Hippocampal formation (tissue), 2 donors: ENCODE measurements at places on chromosomes 2 and 18.
A peak's percentile ranks its signal among the peaks of the same experiment; 100 is the strongest.

DNA sequence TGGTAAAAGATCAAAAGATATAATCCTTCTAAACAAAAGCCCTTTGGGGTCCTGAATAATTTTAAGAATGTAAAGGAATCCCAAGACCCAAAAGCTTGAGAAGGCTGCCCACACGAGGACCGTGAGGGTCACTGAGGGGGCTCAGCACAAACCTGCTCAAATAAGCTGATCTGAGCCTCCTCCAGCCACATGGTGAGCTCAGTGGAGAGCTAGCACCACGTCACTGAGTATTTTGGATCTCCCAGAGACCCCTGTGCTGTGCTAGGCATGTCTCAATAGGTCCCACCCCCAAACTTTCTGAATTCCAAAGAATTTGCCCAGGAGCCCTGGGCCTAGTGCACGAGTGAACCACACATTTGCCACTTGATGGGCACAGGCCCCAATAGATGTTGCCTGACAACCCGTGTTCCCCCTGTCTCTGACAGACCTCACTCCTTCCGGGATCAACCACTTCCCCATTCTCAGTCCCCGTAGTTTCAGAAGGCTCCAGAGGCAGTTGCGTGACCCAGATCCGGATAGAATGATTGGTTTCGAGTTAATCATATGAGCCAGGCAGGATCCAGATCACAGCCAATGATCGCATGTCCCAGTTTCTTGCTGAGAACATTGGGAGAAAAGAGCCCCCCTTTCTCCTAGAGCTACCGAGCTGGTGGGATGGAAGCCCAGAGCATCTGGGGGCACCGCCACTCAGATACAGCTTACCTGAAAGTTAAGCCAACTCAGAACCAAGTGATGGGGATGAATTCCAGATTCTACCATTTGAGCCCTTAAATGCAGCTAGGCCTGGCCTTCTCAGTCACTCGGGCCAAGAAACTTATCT, 203.8 kb downstream of the TNS1 start:
- DNase-seq: no peak

DNA sequence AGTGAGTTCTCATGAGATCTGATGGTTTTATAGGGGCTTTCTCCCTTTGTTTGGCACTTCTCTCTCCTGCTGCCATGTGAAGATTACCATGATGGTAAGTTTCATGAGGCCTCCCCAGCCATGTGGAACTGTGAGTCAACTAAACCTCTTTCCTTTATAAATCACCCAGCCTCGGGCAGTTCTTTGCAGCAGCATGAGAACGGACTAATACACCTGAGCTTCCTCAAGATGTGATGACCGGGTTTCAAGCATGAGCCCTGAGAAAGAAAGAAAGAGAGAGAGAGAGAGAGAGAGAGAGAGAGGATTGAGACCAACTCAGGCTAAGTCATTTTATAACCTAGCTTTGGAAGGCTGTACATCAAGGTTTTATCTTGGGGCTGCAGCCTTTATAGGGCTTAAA, 167.7 kb upstream of the SERPINE2 start:
- DNase-seq: no peak

GRCh38 chr2:34012715-34013302, 413.7 kb upstream of the FAM98A start:
- DNase-seq: peak; percentile 74

DNA sequence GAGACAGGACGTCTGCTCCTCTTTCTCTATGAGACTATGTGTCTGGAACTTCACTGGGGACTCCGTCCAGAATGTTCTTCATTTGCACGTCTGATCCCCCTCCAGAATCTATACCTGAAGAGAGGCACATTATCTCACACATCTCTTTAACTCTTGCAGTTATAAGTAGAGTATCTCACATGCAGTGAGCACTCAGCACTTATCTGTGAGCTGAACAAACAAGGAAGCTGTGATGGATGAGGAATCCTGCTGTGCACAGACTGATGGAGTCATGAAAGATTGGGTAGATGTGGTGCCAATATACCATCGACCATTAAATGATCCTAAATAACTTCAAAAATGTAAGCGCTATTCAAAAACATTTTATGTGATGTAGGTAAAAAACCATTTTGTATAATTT, 888.3 kb upstream of the CELF4 start:
- no peak for DNase-seq

GRCh38 chr2:201930831-201931230, 102.8 kb upstream of the FZD7 start:
- no peak for DNase-seq

DNA sequence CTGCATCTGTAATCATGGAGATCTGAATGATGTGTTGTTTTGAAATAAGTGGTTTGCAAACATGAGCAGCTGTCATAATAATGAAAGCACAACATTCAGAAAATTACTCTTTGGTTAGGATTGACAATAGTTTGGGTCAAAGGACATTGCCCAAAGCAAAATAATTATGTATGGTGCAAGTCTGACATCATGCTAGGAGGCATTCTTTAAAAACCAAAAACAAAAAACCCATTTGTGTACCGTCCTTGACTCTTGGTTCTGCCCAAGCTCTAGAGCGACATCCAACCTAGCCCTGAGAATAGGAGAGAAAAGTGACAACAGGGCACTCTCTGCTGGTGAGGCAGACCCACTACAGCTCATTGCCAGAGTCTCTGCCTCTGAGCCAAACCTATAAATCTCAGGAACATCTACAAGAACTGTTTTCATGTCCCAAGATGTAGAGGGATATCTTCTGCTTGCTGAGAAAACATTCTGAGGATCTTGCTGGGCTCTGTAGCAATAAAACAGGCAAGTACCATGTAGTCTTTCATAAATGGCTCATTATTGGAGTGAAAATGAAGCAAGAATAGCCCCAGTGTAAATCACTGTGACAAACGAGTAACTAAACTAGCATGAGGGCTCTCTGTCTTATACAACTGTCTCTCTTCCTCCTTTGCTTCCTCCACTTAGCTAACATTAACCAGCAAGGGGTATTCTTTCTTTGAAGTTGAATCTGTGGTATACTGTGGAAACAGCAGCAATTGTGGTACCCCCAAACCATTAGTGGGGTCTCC, 266.8 kb upstream of the CXCR4 start:
- peak; percentile 53 for DNase-seq

GRCh38 chr18:25305584-25305983, 46.4 kb downstream of the ZNF521 start:
- DNase-seq: no peak

GRCh38 chr2:154331784-154332183, 366.7 kb upstream of the KCNJ3 start:
- no peak for DNase-seq

DNA sequence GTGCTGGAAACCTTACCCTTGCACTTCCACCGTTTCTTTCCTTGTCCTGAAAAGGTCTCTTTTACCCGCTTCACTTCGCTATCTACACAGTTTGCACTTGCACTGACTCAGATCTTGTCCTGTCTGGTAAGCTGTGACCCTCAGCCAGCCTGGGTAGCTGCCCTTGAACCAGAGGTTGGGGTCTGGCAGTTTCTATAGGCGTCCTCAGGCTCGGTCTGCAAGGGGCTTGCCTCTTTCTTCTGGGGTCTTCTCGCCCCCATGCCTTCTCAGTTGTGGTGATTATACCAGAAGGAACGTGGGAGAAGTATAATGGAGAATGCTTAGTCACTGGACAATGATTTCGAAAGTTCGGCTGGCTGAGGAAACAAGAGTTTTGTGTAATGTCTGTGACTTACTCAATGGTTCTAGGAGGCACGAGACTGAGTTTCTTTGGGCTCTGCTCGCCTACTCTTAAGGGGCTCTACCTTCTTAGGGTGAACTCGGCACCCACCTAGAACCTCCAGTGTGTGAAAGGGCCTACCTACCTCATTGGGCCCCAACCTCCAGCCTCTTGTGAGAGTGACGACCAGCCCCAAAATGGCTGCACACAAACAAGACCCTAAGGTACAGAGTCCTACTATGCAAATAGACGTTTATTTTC, 6.9 kb upstream of the STAT1 start:
- DNase-seq: no peak

DNA sequence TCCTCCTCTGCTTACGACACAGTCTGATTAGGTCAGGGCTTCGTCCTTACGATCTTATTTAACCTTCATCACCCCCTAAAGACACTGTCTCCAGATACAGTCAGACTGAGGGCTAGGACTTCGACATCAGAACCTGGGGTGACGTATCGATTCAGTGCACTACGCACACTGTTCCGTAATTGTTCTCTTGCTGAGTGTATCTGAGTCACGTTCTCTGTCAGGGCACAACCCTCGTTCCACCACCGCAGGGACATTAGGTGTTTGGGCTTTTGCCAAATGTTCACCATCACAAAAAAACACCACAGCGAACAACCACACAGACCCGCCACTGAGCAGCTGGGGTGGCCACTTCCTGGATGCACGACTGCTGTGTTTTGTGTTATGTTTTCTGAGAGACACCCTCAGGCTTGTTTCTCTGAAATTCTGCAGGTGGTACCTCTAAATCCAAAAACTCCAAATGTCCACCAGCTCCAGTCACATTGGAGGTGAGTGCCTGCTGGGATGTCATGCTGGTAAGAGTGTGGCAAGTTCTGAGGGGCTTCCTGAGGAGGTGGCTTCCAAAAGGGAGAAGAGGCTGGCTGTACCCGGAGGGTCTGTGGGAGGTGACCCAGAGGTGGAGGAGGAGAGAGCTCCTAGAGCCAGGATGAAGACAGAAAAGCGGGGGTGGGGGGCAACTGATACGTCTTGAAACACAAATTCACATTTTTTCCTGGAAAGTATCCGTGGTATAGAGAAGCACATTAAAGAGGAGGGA, 66.6 kb downstream of the ADNP2 start:
- no peak for DNase-seq

GRCh38 chr2:31688282-31688681, 107.5 kb upstream of the SRD5A2 start:
- no peak for DNase-seq

GRCh38 chr18:47345291-47345690, 93.8 kb upstream of the SKOR2 start:
- DNase-seq: no peak

- DNase-seq: no peak
Observed at GRCh38 chr2:68465081-68465916, 1.8 kb downstream of the FBXO48 start.

DNA sequence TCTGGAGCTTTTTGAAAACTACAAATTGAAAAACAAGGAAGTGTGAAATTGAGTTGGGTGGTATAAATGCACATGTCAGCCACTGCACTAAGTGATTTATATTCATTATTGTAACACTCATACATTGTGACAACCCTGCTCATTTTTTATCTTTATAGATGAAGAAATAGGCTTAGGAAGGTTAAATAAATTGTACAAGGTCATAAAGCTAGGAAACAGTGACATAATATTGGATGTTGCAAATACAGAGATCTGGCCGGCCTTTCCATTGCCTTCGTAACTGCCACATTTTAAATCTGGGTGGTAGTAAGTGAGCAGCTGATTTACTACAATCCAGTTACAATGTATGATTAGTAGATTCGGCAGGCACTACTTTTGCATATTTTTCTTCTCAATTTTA, 76.6 kb upstream of the LPIN2 start:
- DNase-seq: no peak

DNA sequence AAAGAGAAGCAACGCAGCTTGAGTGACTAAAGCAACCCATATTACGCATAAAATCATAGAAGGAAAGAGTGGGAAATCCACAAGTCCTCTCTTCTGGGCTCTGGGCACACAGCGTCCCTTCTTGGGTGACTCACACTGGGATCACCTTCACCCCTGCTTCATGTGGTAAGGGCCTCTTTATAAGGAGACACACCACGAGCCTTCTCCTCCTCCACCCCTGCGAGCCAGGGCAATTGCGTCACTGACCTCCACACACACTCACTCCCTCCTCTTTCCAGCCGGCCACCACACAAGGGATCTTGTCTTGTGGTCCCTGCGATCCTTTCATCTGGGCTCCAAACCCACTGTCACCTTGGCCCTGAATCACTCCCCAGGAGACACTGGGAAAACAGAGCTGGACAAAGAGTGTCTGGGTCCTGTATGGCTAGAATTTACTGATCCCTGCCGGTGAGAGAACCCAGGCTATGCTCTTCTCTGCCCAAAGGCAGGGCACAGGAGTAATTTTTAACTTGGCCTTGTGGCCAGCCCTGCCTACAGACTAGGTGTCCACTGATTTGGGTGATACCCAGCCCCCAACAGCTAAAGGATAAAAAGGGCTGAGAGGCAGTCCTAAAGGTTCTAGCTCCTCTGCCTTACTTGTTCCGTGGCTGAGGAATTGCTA, 35.3 kb downstream of the NHEJ1 start:
- DNase-seq: no peak

DNA sequence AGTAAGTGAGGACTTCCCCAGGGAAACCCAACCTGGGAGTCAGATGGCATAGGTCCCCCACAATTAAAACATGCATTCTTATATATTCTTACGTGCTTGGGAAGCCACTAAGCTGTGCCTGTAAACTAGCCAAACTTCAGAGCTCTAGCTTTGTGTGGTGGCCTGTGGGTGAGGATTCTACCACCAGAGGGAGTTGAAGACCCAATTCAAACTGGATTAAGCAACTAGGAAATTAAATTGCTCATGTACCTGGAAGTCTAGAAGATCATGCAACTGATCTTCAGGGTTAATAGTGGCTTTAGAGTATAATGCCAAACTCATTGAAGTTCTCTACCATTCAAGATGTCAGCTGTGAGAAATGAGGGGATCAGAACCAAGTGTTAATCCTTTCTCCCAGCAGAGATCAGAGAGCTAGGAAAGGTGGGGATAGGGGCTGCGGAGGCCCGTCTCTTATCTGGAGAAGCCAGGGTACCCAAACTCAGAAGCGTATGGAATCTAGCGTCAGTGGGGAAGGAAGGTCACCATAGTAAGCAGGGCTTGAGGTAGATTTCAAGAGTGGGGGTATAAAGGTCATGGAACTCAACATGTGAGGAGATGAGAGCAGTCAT, 53.2 kb upstream of the CCDC85A start:
- no peak for DNase-seq

GRCh38 chr2:85312404-85312803, 15.4 kb downstream of the TGOLN2 start:
- DNase-seq: no peak

DNA sequence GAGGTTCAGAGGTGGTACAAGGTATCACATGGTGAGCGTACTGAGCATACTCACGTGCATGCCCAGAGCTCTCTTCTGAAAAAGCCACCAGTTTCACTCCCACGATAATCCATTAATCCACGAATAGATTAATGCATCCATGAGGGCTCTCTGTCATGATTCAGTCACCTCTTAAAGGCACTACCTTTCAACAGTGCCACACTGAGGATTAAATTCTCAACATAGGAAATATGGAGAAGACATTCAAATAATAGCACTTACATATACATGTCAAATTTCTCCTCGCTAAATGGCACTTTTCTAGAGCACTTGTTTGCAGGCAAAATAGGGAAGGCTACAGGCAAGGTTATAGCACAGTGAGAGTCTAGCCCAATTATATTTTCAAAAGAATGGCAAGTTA, 825.9 kb downstream of the TRIB2 start:
- no peak for DNase-seq
